Lung microvascular endothelial cell (primary cell): ENCODE measurements at places on chromosomes 6 and 20.

DNA sequence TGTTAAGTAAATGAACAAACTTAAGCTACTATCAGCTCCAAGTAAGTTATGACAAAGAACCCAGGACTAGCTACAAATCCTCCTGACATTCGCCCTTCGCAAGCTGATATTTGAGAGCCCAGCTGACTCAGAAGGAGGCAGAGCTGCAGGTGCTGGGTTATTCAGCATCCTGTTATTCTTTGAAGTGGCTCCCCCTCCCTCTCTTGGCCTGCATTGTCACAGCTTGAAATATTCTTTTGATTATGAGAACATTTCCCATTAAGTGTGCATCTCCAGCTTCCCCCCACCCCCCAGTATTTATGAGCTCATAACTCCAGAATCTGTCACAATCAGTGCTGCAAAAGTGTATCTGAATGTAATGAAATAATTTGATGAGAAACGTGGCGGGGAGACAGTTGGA is 78.8 kb upstream of the RALY start:
- no peak for DNase-seq

DNA sequence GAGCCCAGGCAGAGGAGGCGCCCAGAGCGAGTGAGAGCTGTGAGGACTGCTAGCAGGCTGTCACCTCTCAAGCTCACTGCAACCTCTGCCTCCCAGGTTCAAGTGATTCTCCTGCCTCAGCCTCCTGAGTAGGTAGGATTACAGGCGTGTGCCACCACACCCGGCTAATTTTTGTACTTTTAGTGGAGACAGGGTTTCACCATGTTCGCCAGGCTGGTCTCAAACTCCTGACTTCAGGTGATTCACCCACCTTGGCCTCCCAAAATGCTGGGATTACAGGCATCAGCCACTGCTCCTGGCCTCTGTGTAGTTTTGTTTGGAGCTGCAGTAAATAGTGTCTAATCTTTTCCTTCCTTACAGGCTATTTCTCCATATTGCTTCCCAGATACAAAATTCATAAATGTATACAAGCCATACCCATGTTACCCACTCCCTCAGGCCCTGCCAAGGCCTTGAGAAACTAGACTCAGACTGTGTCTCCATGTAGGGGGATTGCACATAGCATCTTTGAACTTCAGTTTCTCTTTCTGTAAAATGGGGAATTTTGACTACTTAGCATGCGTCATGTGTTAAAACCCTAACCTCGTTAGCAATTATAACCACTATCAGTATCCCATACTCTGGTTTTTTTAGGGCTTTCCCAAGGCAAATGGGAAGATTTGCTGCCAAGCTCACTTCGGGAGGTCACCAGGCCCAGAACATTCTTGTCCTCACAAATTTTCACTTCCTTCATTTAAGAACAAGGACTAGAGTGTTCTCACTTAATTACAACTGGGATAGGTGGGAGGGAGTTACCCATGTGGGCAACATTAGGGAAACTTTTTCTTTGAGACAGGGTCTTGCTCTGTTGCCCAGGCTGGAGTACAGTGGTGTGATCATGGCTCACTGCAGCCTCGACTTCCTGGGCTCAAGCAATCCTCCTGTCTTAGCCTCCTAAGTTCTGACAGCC is 67.3 kb upstream of the DDR1 start:
- DNase-seq, result no peak

DNA sequence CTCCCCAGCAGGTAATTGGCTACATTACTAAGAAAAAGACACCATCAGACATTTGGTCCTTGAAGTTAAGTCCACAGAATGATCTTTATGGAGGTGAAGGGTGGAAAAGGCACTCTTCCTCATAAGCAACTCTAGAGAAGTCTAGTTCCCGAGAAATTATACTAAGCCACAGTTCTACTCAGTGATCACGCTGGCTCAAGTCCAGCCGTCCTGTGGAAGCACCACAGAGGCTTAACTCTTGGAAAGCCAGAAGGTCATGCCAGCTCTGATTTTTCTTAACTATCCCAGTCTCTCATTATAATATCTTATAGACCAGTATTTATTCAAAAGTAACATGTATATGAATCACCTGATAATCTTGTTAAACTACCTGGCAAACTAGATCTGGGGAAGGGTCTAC is 258.5 kb downstream of the EYA4 start:
- DNase-seq, result no peak

- no peak for DNase-seq
Measured at GRCh38 chr6:26414281-26414680, 12.2 kb downstream of the BTN3A1 start.

DNA sequence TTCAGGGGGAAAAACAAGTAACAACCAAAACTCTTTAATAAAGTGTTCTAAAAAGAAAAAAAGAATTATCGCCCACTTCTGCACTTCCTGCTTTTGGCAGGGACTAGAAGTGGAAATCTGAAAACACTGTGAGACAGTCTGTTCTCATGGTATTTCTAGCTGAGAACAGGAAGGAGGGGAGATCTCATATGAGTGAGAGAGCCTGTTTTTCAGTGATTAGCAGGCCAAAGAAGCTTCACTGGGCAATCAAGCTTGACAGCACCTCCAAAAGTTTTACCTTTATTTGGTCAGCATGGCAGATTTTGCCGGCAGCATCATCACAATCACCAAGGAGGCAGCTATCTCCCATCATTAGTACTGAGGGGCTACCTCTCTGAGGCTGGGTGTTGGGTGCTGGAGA is 79.5 kb upstream of the ATXN1 start:
- no peak for DNase-seq

GRCh38 chr6:1386038-1386709 is 3.2 kb upstream of the FOXF2 start:
- DNase-seq, result no peak

DNA sequence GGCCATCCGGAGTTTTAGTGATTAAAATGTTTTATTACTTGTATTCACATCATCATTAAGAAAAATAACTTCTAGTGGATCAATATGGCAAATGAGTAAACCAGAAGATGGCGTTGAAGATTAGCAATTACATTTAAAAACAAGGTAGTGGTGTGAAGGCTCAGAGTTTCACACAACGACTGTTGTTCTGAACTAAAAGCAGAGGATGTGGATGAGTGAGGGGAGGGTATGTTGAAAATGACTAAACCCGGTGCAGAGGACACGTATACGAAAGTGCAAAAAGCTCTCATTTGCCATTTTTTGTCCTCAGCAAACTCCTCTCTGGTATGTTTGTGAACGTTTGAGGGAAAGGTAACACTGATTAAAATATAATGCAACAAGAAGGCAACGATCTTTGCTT is 1.9 kb upstream of the IRF4 start:
- DNase-seq, result no peak

GRCh38 chr6:71317441-71317840 is 28.8 kb downstream of the OGFRL1 start:
- DNase-seq, result no peak

- no peak for DNase-seq
Measured at GRCh38 chr6:31352310-31352682, 4.7 kb downstream of the HLA-B start.

- no peak for DNase-seq
Measured at GRCh38 chr6:137877606-137878005, 10.5 kb downstream of the TNFAIP3 start.

- no peak for DNase-seq
Measured at GRCh38 chr20:43767686-43768474, 41.1 kb upstream of the GTSF1L start.

- DNase-seq, result no peak
Measured at GRCh38 chr20:49516916-49517804, 34.7 kb upstream of the KCNB1 start.

- no peak for DNase-seq
Measured at GRCh38 chr6:109051301-109052017, 43.2 kb downstream of the SESN1 start.

GRCh38 chr6:107582086-107582485 is 92.2 kb downstream of the SOBP start:
- DNase-seq, result no peak

DNA sequence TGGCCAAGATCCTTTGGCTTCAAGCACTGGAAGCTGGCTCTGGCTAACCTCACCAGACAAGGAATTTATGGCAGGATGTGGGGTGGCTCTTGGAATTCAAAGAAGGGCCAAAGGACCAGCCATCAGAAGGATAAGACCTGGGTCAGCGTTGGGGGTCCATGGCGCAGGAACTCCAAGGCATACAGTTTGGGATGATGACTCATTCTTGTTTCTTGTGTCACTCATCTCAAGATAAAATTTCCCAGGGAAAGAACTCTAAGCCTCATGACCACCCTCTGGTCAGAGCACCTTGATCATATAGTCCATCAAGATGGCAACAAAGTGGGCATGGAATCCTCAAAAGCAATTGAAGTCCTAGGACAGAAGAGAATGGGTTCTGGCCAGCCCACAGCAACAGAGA is 4.8 kb downstream of the ZBTB9 start:
- no peak for DNase-seq

GRCh38 chr20:24703284-24703610 is 233.8 kb downstream of the SYNDIG1 start:
- no peak for DNase-seq

DNA sequence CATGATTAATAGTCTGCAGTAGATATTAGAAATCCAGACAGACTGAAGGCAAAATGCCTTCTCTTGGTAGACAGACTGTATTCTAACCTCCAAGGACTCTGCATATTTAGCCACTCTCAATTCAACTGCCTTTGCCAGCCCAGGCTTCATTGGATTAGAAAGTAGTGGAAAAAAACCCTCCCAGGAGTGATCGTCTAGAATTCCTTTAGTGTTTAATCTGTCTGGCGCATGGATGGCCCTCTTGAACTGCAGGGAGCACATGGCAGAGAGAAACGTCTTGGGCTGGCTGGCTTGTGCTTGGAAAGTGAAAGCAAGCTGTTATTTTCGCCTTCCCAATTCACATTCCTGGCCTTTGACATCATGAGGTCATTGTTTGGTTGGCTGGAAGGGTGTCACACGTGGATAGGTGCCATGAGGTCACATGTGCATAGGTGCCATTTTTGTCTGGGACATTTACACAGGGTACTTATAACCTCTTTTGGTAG is 30.9 kb upstream of the NEDD9 start:
- DNase-seq, result peak; percentile 94

- DNase-seq, result no peak
Measured at GRCh38 chr20:37881601-37882343, 21.2 kb upstream of the VSTM2L start.

- DNase-seq, result peak; percentile 97
Measured at GRCh38 chr20:47360297-47361056, 4.0 kb upstream of the ZMYND8 start.

GRCh38 chr20:34747479-34747878 is 43.3 kb downstream of the TP53INP2 start:
- no peak for DNase-seq

GRCh38 chr6:108616544-108616943 is 55.8 kb downstream of the FOXO3 start:
- no peak for DNase-seq

DNA sequence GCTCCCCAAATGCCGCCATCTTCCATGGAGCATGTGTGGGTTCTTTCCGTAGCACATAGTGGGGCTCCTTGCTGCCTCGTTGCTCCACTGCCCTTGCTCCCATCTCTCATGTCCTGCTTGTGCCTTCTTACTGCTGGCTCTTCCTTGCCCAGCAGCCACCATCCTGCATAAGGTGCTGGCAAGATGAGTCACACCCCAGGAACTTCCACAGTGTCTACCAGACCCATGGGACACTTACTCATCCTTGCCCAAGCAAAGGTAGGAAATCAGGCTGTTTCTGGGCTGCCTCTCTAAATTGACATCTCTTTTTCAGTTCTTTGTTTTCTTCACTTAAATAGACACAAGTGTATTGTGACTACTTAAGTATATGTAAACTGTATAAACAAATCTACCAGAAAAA is 39.4 kb upstream of the RGS17 start:
- DNase-seq, result no peak

DNA sequence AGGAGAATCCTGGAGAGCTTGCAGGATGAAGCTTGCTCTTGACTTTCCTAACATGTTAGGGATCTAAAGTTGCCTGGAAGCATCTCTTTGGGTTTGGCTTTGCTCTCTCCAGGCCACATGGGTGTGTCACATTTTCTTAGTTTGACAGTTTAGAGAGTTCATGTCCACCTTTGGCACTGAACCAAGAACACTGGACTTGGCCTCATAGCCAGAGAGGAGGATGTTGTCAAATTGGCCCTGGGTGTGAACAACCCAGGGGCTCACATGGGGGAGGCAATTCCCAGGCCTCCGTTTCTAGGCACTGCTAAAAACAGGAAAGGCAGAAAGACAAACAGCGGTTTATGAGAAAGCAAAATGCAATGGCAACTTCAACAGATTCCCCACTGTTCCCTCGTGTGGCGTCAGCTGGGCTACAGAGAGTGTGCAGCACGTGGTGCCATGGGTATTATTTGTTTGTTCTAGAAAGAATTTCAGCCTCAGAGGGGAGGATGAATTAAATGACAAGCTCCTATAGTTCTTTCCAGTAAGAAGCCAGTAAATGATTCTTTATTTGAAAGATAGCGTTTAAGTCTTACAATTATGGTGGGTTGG is 93.9 kb downstream of the CLIC5 start:
- peak; percentile 2 for DNase-seq

DNA sequence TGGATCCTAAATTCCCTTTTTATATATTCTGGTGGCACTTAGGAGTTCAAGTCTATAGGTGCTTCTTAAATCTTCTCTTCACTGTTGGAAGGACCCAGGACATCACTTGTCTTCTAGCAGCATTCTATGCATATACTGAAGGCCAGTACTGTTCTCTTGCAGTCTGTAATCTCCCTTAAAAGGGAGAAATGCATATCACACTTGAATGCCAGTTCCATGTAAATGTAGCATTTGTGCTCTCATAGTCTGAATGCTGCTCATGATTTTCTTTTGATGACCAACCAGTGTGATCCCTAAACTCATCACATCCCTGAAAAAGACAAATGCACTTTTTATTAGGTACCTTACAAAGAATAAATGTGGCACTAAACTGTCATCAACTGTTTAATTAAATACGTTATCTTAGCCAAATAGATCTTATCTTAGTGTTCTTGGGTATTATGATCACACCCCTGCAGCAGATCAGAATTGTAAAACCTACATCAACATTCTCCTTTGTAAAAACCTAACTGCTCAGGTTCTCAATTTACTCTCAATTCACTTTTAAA is 176.1 kb downstream of the EPHA7 start:
- DNase-seq, result no peak

DNA sequence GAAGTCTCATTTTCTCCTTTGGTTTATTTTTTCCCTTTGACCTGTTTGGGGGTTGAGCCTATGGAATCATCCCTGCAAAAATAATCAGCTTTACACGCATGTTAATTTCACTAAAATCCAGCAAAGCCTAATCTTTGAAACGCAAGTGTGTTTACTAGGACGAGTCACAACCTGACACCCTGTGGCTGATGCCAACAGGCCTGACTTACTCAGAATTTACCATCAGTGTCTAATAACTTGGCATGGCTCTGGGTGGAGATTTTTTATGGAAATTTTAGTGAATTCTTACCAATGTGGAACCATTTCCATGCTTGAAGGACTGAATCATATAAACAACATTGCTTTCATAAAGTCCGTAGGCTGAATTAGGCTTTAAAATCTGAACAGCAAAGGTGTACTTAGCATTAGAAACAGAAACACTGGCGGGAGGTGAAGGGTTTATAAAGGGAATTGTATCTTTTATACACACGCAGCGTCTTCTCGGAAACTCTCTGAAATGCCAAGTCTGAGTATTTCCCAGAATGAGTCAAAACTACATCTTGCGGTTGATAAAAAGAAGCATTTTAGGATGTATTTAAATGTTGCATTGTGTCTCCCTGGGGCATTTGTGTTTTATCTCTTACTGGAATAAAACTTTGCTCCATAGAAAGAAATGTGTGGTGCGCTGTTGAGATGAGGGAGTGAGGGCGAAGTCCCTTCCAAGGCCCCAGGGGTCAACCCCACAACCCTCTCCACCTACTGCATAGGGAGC is 81.2 kb downstream of the DACT2 start:
- DNase-seq, result no peak

GRCh38 chr6:32255199-32256153 is 31.6 kb upstream of the NOTCH4 start:
- peak; percentile 51 for DNase-seq
